ENCODE measurements at places on chromosomes 6 and 20.

DNA sequence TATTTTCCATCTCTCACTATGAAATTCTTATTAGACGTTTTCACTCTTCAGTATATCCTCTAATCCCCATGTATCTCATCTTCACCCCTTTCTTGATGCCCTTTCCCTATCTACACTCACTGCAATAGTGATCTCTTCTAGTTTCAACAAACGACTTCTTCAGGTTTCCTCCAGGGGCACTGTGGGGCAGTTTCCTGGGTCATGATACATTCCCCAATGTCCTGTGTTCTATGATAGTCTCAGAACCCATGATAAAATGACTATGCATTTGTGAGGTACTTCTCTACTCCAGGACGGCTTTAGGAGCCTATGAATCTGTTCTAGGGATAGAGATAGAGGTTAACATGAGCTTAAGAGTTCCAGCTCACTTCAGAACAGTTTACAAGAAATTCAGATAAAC is 183.3 kb downstream of the FOXC1 start:
- DNase-seq = no peak

DNA sequence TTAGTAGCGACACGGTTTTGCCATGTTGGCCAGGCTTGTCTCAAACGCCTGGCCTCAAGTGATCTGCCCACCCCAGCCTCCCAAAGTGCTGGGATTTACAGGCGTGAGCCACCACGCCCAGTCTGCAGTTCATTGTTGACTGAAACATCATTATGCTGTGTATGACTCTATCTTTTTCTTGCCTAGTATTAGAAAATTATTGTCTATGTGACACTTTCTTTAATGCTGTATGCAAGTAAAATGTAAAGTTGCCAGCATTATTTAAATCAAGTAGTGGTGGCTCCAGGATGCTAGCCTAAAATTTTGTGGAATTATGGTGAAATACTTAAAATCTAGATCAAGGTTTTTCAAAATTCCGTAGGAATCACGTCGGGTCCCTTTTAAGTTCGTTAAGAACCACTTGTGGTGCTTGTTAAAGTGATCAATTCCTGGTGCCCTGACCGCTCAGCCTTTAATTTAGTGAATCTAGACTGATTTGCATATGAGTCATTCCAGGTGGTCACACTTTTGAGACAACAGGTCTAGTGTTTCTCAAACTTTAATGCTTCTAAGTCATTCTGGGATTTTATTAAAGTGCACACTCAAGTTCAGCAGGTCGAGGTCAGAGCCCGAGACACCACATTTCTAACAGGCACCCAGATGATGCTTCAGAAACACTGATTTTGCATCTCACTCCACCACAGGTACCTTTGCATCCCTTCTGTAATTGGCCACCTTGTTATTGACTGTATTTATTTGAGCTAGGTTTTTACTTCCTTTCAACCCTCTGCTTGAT is 132.6 kb upstream of the MTHFD1L start:
- DNase-seq = no peak

GRCh38 chr20:53636540-53637097 is 43.0 kb upstream of the ZNF217 start:
- no peak for DNase-seq

DNA sequence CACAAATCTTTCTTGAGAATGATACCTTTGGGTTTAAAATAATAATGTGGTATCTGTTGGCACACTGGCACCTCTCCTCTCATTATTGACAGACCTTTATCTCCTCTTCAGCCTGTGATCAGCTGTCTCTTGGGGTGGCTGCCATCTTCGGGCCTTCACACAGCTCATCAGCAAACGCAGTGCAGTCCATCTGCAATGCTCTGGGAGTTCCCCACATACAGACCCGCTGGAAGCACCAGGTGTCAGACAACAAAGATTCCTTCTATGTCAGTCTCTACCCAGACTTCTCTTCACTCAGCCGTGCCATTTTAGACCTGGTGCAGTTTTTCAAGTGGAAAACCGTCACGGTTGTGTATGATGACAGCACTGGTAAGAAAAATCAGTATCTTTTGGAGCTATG is 232.8 kb downstream of the GRIK2 start:
- DNase-seq = no peak

- no peak for DNase-seq
Observed at GRCh38 chr6:23927935-23928334, 198.1 kb upstream of the NRSN1 start.

DNA sequence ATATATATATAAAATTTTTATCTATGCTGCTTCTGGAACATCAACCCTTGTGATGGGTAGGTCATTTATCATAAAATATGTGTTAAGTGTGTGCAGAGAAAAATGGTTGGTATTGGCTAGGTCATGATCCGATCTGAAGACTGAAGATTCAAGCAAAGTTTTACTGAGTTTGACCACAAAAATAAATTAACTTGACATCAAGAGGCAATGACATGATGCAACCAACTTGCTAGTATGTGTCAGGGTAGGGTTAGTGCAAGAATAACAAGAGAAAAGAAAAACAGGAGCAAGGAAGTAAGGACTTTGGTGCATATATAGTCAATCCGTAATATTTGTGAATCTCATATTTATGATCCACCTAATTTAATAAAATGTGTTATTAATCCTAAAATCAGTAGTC is 1202.0 kb upstream of the ADGRB3 start:
- no peak for DNase-seq

- no peak for DNase-seq
Observed at GRCh38 chr20:650954-651353, 2.0 kb downstream of the SRXN1 start.

GRCh38 chr6:140269591-140270165 is 895.2 kb upstream of the CITED2 start:
- no peak for DNase-seq

GRCh38 chr6:16316741-16317251 is 78.4 kb downstream of the GMPR start:
- DNase-seq = no peak

DNA sequence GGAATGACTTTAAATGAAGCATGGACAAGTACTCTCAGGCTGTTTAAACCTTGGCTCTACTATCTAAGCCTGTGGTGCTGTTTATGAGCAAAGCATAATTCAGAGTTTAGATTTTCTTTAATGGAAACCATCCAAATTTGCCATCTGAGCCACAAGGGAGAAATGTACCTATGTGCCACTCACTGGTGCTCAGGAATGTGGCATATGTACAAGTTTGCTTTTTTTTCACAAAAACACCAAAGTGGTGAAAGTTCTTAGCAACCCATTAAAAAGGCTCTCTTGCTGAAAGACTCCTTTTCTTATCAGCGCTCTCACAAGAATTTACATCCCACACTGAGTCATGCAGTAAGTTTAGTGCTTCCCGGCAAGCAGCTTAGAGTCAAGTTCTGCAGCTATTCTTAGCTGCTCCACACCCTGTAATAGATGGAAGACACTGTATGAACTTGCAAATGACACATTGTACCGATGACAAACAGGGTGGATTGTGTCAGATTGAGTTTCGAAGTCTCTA is 57.3 kb upstream of the MLIP start:
- DNase-seq = no peak

- DNase-seq = peak; percentile 50
Observed at GRCh38 chr6:137497721-137498463, 3.7 kb upstream of the OLIG3 start.

DNA sequence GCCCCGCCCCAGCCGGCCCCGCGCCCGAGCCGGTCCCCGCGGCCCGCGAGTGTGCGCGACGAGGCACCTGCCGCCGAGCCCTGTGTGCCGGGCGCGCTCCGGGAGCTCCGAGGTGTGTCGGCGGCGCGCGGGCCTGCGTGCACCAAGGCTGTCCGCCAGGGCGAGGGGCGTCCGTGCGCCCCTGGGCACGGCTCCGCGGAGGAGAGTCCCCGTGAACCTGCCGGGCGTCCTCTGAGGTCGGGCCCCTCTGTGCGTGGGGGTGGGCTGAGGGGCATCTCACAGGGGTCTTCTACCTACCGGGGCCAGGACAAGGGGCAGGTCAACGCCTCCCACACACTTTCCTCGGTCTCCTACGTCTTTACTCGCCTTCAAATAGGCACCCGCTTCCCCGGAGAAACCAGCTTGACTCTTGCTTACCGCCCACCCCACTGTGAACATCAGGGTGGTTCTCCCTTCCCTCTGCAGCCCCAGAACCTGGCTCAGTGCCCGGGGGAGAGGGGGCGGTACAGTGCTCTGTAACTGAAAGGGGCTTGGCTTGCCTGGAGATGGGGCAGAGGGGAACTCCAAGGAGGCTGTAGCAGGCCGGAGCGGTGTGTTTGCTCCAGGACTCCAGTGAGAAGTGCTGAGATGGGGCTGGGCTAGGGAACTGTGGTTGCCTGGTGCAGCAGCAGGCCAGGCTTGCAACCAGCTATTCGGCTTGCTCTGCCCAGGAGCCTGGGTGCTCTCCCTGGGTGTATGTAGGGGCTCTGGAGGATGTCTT is at the start of gene SAMD10:
Gene SAMD10 (minus strand): TSS at position 86 of the 760 bp plus-strand sequence. CDS start 175 bp downstream, outside the sequence.
- DNase-seq = no peak

- DNase-seq = no peak
Observed at GRCh38 chr20:23564927-23565326, 3.4 kb downstream of the CST9L start.

- no peak for DNase-seq
Observed at GRCh38 chr20:11260611-11261010, 586.8 kb upstream of the JAG1 start.

- no peak for DNase-seq
Observed at GRCh38 chr6:53432318-53433161, 83.8 kb upstream of the ELOVL5 start.

- no peak for DNase-seq
Observed at GRCh38 chr20:23587631-23588030, 18.1 kb downstream of the CST9 start.

DNA sequence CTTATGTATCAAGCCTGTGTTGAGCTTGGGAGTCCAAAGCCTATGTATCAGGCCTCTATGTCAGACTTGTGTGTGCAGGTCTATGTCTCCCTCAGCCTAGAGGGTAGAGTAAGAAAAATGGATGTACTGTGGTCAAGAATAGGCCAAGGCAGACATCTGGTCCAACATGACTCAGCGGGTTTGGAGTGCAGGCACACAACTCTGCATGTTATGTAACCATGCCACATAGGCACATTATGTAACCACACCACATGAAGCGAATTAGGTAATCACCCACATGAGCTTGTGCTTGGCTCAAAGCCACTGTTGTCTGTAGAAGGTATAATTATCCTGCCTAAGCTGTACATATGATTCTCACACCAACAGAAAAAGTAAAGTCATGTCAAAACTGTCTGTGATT is 1190.5 kb upstream of the EYS start:
- DNase-seq = no peak

- DNase-seq = no peak
Observed at GRCh38 chr6:139364302-139364981, 10.0 kb downstream of the CITED2 start.

DNA sequence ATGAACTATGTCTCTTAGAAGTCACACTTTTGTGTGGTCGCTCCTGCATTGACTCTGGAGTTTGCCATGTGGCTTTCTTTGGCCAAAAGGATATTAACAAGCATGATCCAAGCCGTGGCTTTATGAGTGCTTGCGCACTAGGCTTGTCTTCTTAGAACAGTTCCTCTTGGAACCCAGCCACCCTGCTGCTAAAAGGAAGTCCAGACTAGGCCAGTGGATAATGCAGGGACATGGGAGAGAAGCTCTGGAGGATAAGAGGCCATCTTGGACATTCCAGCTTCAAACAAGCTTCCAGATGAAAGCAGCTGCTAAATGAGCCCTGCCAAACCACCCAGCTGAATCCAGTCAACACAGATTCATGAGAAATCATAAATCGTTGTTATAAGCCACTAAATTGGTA is 346.4 kb downstream of the CDC5L start:
- DNase-seq = no peak

DNA sequence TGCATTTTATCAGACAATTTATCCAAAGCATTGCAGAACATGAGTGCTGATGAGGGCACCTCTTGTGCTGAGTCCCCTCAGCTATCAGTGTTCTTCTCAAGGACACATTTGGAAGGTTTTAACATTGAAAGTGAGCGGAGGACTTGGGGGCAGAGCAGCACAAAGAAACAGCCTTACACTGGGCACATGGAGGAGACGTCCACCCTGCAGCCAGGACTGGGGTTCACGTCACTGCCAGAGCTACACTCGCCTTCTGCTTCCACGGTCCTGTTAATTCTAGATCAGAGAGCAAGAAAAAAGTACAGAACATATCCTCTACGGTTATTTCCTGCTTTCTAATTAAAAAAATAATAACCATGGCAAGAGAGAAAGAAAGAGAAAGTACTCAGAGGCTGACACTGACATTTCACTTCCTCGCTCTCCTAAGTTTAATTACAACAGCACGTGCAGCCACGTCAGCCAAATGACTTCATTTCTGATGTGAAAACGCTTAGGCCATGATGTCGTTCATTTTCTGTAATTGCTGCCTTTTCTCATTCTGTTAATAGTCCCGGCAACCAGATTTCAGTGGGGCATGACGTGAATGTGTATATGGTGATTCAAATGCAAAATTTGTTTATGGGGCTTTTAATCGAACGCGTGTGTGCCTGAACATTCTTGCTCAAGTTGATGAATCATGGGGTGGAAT is 5.1 kb downstream of the PRND start:
- no peak for DNase-seq

- no peak for DNase-seq
Observed at GRCh38 chr6:43874814-43875590, 105.0 kb downstream of the VEGFA start.

DNA sequence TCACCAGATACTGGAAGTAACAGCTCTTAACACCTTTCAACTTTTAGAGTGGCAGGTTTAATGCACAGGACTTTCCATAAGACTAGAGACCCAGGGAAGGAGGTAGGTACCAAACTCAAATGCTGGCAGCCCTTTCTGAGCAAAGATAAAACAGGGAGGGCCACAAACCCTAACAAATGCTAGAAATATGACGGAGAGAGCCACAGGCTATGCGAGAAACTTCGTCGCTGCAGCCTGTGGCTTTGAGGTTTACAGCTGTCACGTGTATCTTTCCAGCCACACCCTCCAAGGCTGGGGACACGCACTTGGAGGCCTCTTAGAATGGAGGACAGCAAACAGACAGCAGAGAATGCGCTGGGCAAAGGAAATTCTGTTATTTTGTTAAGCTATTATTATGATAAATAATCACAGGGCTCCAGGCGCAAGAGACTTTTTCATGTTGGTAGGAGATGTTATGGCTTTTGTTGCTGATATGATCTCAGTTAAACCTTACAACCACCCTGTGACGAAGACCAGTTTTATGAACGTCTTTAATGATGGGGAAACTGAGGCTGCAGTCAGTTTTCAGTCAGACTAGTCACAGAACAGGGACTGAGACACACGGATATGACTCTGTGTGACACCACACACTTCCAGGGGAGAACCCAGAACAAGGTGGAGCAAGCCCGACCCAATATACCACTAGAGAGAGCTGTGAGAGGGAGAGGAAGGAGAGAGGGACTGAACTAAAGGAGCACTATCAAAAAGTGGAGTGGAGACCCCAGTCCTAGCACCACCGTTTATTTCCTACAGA is 2.0 kb downstream of the TRAM2 start:
- no peak for DNase-seq
